Bronchial epithelial cell (primary cell): ENCODE measurements at places on chromosomes 16 and 17. TPM values are rescaled to one million over a fixed set of nuclear protein-coding genes. Genes with fewer than 3 reads are reported as not detected.

KRT12 gene
- not detected in 2 replicates for total RNA-seq

KRT28 gene
- total RNA-seq, result not detected in 2 replicates

CFAP97D1 gene
- not detected in 2 replicates for total RNA-seq

KRT31 gene
- 0.26 TPM in 1 of 2 replicates, not detected in the other for total RNA-seq

LGALS9B gene
- under 0.01 and 0.26 TPM in 2 replicates for total RNA-seq

LDAF1 gene
- 59.4 and 90.6 TPM in 2 replicates for total RNA-seq

RPS2 gene
- 5,082 and 6,563 TPM in 2 replicates for total RNA-seq

TMEM94 gene
- total RNA-seq, result 13.7 and 14.5 TPM in 2 replicates

SOX9 gene
- 1.1 and 1.2 TPM in 2 replicates for total RNA-seq

TMEM88 gene
- 0.64 TPM in 1 of 2 replicates, not detected in the other for total RNA-seq

TBC1D26 gene
- 0.13 TPM in 1 of 2 replicates, not detected in the other for total RNA-seq

KRTAP4-1 gene
- total RNA-seq, result not detected in 2 replicates

CLEC18B gene
- total RNA-seq, result 0.79 and 1.4 TPM in 2 replicates

KRTAP2-1 gene
- not detected in 2 replicates for total RNA-seq

MAPK8IP3 gene
- 24.5 and 28.7 TPM in 2 replicates for total RNA-seq

PPP1R1B gene
- total RNA-seq, result not detected in 2 replicates

TMEM204 gene
- under 0.01 TPM in 1 of 2 replicates, not detected in the other for total RNA-seq

PHB1 gene
- total RNA-seq, result 152 and 235 TPM in 2 replicates

PRPSAP1 gene
- total RNA-seq, result 29.2 and 30.5 TPM in 2 replicates

HOXB1 gene
- under 0.01 TPM in 1 of 2 replicates, not detected in the other for total RNA-seq

LPO gene
- total RNA-seq, result not detected in 2 replicates

PTGES3L gene
- under 0.01 and 0.13 TPM in 2 replicates for total RNA-seq

CDH15 gene
- total RNA-seq, result under 0.01 TPM in 2 replicates

CCL3 gene
- not detected in 2 replicates for total RNA-seq

PPY gene
- not detected in 2 replicates for total RNA-seq

MT1E gene
- 60.8 and 90.5 TPM in 2 replicates for total RNA-seq

HASPIN gene
- 0.53 and 0.64 TPM in 2 replicates for total RNA-seq

CHRNE gene
- total RNA-seq, result 0.13 and 0.79 TPM in 2 replicates
